ENCODE measurements at places on chromosomes 13 and 19.

GRCh38 chr19:19624032-19624570, 3.9 kb downstream of the LPAR2 start:
- no peak for DNase-seq

DNA sequence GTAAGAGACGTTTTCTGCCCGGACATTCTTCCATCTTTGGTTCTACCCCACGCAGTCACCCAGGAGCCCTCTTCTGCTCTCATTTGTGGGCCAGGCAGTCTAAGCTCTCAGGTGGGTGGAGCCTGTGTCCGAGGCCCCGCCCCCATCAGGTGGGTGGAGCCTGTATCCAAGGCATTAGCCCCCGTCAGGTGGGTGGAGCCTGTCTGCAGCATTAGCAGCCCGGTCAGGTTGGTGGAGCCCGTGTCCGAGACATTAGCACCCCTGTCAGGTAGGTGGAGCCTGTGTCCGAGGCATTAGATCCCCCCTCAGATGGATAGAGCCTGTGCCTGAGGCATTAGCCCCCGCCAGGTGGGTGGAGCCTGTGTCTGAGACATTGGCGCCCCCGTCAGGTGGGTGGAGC, 45.5 kb upstream of the C13orf46 start:
- no peak for DNase-seq

GRCh38 chr13:102318233-102318632, 83.6 kb downstream of the FGF14 start:
- DNase-seq, result no peak

DNA sequence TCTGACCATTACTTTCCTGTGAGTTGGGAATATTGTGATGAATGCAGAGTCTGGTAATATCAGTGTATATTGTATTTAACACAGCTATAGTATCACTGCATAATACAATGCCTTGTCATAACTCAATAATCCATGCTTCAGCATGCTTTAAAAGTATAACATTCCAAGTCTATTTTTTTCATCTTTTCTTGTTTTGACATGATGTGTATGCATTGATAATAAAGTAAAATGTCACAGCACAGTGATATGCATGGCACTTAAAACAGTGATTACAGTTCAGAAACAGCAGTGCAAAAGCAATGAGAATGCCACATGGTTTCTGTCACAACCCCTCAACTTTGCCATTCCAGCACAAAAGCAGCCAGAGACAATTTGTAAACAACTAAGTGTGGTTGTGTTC, 17.8 kb downstream of the KATNAL1 start:
- no peak for DNase-seq

GRCh38 chr13:31245598-31246373, 46.0 kb downstream of the B3GLCT start:
- no peak for DNase-seq
